ENCODE measurements at places on chromosomes 12 and 14. TPM values are rescaled to one million over a fixed set of nuclear protein-coding genes. Genes with fewer than 3 reads are reported as not detected.

The SMCO2 gene
- polyA plus RNA-seq = not detected

The SELPLG gene
- 37.0 TPM for polyA plus RNA-seq

The CAPRIN2 gene
- polyA plus RNA-seq = 14.6 TPM

The SLC38A6 gene
- 3.5 TPM for polyA plus RNA-seq

The PSMB11 gene
- polyA plus RNA-seq = not detected

The JKAMP gene
- 40.9 TPM for polyA plus RNA-seq

The PLD4 gene
- 103 TPM for polyA plus RNA-seq
